ENCODE measurements at places on chromosomes 1 and 21.

- DNase-seq, result no peak
Measured at GRCh38 chr21:43811262-43812105, 22.1 kb downstream of the RRP1 start.

DNA sequence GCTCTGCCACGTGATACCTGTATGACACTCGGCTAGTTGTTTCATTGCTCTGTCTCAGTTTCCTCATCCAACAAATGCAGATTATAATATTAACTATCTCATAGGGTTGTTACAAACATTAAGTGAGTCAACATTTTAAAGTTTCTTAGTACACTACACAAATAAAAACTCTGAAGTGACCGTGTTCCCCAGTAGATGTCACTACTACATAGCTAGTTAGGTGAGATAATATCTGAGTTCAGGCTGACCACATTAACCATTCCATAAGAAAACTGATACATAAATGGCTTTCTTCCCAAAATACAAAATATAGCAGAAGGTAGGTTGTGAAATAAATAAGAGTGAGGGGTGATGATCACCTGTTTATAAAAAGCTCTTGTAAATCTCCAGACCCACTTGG lies 214.1 kb downstream of the NUF2 start:
- DNase-seq, result peak; percentile 49

DNA sequence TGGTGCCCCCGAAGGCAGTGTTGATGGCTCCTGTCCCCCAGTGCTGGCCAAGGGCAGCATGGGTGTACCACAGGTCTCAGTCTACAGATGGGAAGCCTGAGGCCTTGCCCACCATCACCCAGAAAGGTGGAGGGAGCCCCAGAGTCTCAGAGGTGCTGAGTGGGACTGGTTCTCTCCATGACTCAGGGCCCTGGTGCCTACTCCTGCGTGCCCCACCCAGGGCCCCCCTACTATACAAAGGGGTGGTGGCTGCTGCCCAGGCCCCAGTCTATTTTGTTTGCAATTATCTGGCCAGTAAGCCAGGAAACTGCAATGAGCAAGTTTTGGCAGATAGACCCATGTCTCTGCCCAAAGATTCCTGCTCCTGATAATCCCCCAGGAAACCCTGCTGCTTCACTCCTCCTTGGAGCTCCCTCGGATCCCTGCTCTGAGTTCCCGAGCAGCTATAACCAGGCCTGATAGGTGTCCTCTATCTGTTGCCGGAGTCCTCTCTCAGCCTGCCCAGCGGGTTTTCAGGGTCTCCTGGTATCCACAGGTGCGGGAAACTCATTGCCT lies 41.7 kb downstream of the EDN2 start:
- DNase-seq, result no peak

- no peak for DNase-seq
Measured at GRCh38 chr1:48693674-48694320, 82.9 kb downstream of the BEND5 start.

GRCh38 chr1:38569932-38570656 lies 289.5 kb downstream of the RRAGC start:
- no peak for DNase-seq

DNA sequence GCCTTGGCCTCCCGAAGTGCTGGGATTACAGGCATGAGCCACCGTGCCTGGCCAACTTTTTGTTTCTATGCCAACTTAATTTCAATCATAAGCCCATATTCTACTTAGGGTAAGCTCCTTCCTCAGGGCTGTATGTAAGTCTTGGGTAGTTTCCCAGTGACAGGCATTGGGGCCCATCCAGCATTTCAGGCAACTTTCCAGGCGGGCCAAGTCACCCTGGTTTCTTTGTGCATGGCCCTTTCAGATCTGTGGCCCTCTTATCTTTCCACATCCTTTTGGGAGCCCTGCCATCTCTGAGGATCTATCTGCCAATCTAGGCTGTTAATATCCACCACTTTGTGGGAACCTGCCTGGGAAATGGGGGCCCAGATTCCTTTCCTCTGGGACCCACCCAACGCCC lies 58.7 kb downstream of the TNN start:
- no peak for DNase-seq

GRCh38 chr1:37817481-37817880 lies 9.5 kb upstream of the YRDC start:
- DNase-seq, result no peak

DNA sequence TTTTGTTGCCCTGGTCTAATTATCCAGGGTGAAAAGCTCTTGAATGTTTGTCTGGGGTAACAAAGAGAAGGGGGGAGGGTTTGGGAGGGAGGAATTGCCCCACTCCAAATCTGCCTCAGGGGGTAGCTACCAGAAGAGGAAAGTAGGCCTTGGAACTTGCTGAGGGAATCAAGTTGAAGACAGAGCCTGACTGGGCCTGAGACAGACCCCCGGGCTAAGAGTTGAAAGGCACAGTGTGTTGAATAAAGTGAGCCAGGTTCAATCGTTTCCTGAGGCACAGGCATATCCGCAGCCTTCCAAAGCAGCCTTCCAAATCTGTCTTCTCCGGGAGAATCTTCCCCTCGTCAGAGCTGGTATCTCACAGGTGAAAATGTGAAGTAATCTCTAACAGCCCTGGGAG lies 96.6 kb downstream of the LRIG2 start:
- DNase-seq, result no peak

- DNase-seq, result no peak
Measured at GRCh38 chr1:18932387-18932786, 24.1 kb downstream of the IFFO2 start.

DNA sequence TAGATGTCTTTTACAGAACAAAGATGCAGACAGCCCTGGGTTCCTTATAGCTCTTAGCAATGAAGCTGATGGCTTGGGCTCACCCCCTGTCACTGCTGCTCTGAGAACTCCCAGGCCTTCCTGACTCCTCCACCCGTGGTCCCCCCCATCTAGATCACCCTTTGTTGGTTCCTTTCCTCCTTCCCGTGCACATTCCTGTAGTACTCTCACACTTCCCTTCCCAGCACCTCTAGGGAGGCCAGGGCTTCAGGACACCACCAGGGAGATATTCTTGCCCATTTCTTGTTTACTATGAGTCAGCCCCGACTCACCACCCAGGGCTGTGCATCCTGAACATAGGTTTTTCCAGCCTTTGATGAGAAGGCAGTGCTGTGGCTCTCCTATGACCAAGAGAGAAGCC lies 14.4 kb upstream of the NOS1AP start:
- peak; percentile 87 for DNase-seq

DNA sequence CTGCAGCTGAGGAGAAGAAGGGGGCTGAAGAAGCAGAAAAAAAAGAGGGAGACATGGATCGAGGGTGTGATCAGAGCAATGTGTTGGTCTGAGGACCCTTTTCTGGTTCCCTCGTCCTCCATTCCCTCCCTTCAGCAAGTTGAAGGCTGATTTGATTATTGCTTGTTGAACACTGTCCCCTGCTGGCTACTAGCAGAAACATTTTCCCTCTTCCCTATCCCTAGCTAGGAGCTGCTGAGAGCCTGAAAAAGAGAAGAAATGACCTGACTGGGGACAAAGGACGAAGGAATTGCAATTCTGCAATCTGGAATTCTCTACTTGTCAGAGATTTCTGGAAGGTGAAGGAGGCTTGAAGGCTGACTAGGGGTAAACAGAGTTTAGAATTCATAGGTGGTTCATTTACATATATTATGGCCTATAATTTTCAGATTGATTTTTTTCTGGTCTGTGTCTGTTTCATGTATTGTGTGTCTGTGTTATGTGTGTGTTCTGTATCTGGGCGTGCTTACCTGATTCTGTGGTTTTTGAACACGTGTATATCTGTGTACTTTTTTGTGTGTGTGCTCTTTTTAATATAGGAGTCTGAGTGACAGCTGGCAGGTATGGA lies 9.8 kb downstream of the NHLH1 start:
- peak; percentile 67 for DNase-seq

DNA sequence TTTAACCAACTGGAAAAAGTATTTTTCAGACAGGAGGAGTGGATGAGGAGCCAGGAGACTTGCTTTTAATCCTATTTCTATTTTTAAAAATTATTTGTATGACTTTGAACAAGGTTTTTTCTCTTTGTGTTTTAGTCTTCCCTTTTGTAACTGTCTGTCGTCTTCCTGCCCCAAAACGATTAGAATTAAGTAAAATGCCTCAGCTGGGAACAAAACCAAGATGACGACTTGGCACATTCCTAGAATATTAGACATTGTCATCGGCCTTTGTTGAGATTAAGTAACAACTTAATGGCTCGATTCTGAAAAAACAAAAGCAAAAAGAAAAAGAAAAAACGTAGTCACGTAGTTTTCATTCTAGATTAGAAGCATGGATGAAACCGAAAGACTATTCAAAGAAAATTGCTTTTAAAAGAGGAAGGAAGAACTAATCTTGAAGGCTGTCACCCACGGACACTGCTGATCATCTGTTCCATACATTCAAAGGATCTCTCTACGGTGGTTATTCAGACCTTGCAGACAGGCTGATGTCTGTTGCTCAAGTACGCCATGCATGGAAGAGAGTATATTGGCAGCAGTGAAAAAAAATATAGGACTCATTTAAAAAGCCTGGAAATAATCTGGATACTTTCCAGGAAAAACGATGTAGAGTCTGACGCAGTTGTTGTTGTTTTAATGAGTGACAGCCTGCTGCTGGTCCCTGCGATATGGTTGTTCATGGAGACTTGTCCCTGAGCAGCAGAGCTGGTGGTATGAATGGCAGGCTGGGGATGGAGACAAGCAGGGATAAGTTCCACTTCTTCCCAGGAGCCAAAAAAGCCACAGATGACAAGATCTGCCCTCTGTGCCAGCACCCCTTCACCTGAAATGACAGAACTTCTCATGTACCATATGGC lies 16.8 kb downstream of the GNG4 start:
- DNase-seq, result peak; percentile 63

DNA sequence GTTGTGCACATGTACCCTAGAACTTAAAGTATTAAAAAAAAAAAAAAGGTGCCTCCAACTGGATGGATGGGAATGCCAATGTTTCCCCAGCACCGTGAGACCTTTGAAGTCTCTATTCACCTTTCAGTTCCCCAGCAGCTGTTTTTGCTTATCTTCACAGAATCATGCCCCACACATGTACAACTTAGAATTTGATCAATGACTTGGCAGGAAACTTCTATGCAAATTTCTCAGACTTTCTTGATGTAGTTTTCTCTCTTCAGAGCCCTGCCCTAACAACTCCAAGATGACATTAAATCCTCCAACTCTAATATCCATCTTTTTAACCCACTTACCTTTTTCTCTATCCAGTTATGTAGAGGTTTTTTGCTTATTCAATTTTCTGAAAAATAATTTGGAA lies 144.3 kb downstream of the PLPPR5 start:
- no peak for DNase-seq
